ENCODE measurements at places on chromosomes 4 and X.

DNA sequence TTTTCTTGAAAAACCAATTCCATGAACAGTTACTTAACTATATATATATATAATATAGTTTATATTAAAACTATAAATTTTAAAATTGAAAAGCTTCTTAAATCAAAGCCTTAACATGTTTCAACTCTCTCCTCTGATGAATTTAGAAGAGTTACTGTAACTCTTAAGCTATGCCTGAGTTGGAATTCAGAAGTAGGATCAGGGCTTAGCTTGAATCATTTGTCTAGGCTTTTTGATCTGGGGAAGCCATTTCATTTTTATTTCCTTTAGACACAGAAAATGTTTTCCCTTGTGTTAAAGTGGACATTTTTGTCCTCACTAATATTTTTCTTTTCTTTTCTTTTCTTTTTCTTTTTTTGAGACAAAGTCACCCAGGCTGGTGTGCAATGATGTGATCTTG lies 40.4 kb upstream of the PDLIM5 start:
- DNase-seq, result no peak

DNA sequence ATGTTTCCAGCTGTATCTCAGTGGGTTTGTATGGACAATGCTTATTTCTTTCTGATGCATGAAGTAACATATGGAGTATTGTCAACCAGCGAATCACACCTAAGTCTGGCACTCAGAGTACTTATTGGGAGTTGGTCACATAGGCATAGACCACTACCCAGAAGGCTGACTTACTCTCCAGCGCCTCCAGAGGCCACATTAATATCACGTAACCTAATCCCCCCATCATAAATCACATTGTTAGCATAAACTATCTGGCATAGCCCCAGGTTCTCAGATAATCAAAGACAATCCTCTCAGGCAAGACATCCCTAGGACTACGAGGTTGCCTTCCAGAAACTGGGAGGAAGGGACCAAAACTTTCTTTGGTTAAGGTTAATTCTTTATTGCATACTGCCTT lies 560.5 kb upstream of the PABPC4L start:
- DNase-seq, result no peak

DNA sequence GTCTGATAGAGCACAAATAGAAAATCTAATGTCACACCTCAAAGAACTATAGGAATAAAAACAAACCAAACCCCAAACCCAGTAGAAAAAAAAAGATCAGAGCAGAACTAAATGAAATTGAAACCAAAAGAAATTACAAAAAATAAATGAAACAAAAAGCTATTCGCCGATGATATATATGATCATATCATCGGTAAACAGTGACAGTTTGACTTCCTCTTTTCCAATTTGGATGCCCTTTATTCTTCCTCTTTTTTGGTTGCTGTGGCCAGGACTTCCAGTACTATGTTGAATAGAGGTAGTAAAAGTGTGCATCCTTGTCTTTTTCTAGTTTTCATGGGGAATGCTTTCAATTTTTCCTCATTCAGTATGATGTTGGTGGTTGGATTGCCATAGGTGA lies 215.3 kb upstream of the AR start:
- DNase-seq, result peak; percentile 24

- peak; percentile 67 for DNase-seq
These were observed 56.8 kb downstream of the CD99L2 start for GRCh38 chrX:150841456-150842197.

DNA sequence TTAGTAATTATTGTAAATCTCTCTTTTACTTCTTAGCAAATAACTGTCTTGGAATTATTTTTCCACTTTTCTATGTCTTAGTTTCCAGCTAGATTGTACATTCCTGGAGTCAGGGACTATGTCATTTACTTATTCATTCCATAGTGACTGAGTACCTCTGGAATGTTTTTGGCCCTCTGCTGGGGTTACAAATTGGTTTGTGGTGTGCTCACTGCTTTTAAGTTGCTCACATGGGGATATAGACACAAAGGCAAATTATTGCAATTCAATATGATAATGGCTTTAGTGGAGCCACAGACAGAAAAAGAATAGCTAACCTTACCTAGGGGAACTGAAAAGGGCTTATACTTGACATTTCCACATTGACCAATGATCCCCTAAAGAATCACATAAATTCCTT lies 63.7 kb upstream of the PDGFRA start:
- DNase-seq, result no peak

DNA sequence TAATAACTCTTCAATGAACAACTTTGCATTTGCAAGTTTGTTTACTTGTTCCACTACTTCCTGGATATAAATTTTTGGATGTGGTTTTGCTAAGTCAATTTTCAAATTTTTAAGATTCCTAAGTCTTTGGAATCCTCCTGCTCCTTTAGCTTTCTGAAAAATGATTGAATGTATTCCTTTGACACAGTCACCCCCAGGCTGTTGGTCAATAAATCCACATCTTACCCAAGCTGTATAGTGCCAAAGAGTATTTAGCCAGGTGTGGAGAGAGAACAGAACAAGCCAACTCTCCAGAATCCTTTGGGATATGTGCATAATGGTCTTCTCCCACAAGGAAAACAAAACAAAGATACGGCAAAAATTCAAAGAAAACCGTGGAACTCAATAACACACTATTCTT lies 56.9 kb upstream of the INTU start:
- no peak for DNase-seq

DNA sequence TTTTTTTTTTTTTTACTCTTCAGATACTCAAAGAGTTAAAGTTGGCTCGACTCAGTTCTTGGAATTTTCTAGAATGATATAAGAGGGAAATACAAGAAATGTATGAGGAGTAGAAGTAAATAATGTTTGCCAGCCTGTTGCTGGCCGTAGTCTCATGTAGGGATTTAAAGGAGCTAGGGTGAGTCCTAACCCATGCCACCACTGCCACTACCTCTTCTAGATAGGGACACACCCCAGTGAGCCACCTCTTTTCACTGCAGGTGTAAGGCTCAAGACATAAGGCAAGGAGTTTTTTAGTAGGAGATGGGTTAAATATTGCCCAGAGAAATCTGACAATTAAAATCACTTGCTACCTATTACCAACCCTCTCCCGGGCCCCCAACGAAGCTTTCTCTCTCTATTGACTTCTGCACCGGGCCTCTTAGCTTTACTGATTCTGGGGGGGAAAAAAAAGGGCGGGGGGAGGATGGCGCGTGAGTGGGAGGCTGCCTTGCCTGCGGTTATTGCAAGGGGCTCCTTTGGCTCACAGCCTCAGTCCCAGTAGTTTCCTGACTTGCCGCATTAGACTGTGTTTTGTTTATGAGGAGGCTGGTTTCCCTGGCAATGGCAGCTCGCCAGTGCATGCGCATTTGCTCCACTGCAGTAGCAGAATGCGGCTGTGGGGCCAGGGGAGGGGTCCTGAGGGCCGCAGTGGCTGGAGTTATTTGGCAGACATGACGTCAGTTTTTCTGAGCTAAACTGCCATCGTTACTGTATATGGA lies 3.0 kb downstream of the LINC00632 start:
- no peak for DNase-seq

GRCh38 chr4:173167758-173168395 lies 734 bp upstream of the GALNT7 start:
- peak; percentile 38 for DNase-seq

DNA sequence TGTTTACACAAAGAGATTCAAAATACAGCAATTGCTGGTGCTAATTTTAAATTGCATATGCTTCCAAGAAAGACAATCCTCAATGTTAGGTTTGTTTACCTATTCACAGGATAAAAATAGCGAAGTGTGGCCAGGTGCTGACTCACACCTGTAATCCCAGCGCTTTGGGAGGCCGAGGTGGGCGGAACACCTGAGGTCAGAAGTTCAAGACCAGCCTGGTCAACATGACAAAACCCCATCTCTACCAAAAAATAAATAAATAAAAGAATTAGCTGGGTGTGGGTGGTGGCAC lies 77.7 kb downstream of the OPHN1 start:
- DNase-seq, result no peak

DNA sequence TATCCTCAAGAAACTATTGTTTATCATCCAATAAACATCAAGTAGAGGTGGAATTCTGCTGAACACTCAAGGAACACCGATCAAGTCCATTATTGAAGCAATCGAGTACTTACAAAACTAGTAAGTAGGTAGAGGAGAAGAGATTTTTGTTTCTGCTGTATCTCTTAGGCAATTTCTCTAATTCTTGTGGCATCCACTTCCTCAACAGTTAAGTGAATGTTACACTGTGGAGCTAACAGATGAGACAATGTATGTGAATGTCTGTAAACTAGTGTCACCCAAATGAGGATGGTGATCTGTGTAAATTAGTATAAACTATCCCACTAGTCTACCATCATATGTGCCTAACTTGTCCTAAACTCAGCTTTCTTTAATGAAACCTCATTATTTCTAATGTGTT lies 261.6 kb downstream of the ARHGAP24 start:
- DNase-seq, result peak; percentile 61

DNA sequence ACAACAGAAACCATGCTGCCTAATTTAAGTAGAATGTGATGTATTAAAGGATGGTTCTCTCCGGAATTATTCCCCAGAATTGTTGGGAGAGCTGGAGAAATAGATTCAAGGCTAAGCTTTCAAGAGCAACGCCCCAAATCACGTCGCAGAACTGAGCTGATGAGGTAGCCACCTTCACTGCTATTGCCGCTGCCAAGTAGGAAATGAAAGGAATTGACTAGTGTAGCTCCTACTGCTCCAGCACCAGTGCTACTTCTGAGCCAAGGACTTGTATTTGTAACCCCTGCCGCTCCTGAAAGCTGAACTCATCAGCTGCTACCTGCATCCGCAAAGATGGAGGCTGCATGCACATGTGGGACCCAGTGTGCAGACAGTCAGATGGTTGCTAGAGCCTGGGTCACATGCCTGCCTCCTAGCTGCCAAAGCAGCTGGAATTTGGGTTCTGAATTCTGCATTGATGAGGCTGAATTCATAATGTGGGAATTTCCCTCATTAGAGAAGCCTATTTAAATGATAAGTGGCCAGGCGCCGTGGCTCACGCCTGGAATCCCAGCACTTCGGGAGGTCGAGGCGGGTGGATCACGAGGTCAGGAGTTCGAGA lies 173.9 kb downstream of the PDGFRA start:
- no peak for DNase-seq

- peak; percentile 63 for DNase-seq
These were observed 35.3 kb downstream of the ARFIP1 start for GRCh38 chr4:152815078-152815477.

- DNase-seq, result no peak
These were observed 56.6 kb downstream of the ABLIM2 start for GRCh38 chr4:8102076-8102355.

DNA sequence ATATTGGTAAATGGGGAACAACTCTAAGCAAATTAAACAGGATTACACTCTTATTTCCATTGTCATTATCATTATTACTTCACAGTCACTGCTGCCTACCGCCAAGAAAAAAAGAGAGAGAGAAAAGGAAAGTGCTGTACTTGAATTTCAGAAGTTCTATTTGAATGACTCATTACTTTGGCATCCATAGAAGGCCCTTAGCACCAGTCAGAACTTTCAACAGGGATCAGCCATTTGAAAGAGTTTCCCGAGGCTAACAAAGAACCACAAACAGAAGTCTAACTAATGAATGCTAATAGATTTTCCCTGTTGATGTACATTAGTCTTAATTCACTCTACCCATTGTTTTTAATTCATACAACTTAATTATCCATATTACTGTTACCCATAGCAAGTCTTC lies 116.3 kb downstream of the SHROOM4 start:
- DNase-seq, result no peak

- DNase-seq, result peak; percentile 48
These were observed 101.1 kb downstream of the PHOX2B start for GRCh38 chr4:41647383-41647782.

- DNase-seq, result no peak
These were observed 16.6 kb downstream of the HSD17B13 start for GRCh38 chr4:87306056-87306455.

- DNase-seq, result peak; percentile 86
These were observed 4.7 kb downstream of the RASGEF1B start for GRCh38 chr4:81466841-81467671.

GRCh38 chr4:98406819-98407218 lies 145.6 kb downstream of the RAP1GDS1 start:
- DNase-seq, result no peak

GRCh38 chrX:152640034-152640818 lies 2.5 kb downstream of the GABRQ start:
- DNase-seq, result no peak

- no peak for DNase-seq
These were observed 17.5 kb downstream of the RBBP7 start for GRCh38 chrX:16852617-16853179.

GRCh38 chr4:44532851-44533250 lies 84.2 kb upstream of the KCTD8 start:
- no peak for DNase-seq

DNA sequence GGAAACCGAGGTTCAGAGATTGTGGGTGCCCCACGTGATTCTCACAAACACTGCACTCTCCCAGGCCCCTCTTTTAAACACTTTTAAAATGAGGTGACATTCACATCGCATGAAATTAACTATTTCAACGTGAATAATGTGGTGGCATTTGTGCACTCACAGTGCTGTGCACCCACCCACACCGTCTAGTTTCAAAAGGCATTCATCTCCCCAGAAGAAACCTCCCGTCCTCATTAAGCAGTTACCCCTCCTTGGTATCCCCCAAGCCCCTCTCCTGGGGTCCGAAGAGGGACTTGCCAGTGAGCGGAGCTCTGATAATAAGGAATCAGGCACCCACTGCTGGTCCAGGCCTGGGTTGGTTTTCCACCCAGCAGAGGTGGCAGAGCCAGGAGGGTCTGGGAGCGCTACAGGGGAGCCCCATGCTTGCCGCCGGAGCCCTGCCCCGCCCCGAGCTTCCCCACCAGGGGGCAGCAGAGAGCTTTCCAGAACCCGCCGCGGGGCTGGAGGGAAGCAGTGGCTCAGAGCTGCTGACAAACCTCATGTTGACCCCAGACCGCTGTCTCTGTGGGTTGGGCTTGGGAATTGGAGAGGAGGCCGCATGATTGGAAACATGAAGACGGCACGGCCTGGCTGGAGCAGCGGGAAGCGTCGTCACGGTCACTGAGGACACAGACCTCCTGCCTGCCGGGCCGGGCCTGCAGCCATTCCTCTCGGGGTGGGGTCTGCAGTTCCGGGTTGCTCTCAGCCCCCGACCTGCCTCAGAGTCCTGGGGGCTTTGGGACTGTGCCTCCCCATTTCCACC lies 27.5 kb upstream of the HTRA3 start:
- DNase-seq, result peak; percentile 76

DNA sequence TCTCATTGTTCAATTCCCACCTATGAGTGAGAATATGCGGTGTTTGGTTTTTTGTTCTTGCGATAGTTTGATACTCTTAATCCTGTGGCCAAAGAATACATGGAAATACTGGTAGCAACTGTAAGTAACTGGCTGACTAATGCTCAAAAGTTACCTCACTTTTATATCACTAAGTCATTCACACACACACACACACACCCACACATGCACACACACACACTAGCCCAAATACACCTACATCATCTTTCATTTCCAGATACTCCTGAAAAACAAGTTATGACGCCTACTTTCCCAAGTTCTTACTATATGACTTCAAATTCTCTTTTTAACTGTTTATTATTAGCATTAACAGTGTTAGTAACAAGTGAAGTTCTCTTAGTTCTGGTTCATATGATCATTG lies 101.3 kb downstream of the DCHS2 start:
- no peak for DNase-seq

Measured in inflammatory macrophage (primary cell).